ENCODE measurements at places on chromosomes 2 and 18.

- no peak for DNase-seq
These were observed 62.0 kb upstream of the ST3GAL5 start for GRCh38 chr2:85950743-85951142.

- DNase-seq, result no peak
These were observed 20.6 kb upstream of the LOXHD1 start for GRCh38 chr18:46677611-46678010.

DNA sequence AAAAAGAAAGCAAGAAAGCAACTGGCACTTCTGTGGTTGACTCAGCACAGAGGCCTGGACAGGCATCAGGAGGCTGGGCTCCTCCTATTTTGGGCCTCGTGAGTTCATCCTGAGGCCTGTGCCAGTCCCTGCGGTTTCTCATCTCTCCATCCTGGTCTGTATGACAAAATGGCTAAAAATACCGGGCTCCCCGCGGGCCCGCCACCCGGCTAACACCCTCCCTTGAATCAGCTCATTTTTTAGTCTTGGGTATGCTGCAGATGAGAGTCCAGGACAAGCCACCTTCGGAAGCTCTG, 62.3 kb upstream of the YWHAQ start:
- no peak for DNase-seq

- DNase-seq, result no peak
These were observed 11.2 kb upstream of the SH3RF3 start for GRCh38 chr2:109117780-109118179.

- DNase-seq, result no peak
These were observed 7.2 kb downstream of the CDC42EP3 start for GRCh38 chr2:37664231-37664643.

DNA sequence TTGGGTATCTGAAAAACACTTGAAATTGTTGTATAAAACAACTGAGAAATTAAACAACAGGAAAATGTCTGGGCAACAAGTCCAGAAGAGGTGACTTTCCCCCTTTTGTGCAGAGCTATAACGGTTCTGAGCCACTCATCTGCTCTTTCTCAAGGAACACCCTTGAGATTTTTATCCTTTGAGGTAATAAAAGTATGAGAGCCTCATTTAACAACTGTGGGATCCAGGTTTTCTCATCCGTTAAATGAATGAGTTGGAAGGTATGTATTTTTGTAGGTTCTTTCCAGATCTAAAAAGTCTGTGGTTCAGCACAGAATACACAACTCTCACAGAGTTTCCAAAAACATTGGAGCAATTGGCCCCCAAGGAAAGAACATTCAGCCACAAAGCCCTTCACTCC, 93.0 kb downstream of the ANKRD44 start:
- no peak for DNase-seq

DNA sequence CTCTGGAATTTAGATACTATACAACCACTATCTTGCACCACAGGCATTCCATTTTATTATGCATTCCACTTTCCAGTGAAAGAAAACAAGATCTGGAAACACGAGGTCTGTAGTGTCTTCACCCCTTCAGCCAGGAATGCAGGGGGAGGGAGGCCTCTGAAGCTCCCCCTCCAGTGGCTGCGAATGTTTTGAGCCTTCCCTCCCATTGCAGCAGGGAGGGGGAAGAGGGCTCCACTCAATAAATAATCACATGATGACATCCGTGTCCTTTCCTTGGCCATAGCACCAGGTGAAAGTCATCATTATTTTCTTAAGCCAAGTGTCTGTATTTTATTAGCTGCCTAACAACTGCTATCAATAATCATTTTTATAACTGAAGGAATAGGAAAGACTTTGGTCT, 38.6 kb downstream of the ALPK2 start:
- DNase-seq, result no peak

DNA sequence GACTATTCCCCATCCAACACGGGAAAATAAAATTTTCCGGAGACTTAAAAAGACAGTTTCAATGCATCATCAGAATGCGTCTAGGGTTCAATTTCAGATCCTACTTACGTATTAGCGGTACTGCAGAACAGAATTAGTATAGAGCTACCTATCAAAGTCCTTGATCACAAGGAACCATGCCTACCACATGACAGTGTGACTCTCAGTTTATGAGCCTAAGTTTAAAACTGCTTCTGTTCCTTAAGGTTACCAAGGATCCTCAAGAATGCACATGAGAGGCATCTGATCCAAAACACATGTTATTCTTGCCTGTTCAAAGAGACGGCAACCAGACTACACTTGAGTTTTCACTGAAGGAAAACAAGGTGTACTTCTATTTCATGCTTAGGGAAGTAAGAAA, 369.7 kb downstream of the EPHA4 start:
- DNase-seq, result no peak

DNA sequence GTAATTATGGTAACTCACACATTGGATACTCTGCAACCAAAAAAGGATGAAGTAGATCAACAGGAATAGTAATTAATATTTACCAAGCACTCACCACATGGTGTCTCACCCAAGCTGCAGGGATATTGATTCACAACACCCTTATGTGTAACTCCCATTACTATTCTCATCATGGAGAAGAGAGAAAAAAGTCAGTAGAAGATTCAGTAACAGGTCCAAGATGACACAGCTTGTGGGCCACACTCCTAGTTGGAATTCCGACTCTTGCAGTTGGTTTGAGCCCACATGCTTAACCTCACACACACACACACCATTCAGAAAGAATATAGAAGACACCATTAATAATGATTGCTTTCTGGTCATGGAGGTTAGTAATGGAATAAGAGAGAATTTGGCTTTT, 1.7 kb upstream of the MLPH start:
- DNase-seq, result no peak

DNA sequence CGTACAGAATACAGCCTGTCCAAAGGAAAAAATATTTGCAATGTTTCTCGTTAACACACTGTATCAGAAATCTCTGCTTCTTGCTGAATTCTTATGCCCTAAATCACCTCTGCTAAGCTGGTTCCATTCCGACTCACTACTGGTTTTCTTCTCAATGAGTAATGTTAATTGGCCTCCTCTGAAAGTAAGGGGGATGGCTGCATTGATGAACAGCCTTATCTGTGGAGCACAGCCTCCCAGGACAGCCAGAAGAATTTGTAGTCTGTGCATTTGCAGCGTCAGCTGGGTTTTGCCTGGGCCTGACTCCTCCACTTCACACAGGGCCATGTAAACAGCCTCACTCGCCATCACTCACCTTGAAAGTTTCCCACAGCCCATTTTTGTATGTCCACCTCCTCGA, 127.7 kb downstream of the RNF152 start:
- no peak for DNase-seq

DNA sequence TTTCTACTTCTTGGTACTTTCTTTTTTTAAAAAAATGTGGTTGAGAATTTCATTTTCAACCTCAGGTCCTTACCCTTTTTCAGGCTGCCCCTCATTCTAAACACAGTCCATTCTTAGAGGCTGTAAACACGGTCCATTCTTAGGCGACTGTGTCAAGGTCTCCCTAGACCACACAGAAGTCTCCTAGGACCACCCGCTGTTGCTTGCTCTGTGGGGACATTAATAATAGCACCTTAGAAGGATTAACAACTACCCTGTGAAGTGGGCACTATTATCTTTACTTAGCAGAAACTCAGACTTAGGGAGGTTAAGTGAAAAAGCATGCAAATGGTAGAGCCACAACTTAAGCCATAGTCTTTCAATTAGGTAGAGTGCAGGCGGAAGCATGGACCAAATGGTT, 91.7 kb downstream of the RBMS1 start:
- DNase-seq, result no peak

GRCh38 chr2:75348307-75348706, 149.0 kb upstream of the TACR1 start:
- no peak for DNase-seq

DNA sequence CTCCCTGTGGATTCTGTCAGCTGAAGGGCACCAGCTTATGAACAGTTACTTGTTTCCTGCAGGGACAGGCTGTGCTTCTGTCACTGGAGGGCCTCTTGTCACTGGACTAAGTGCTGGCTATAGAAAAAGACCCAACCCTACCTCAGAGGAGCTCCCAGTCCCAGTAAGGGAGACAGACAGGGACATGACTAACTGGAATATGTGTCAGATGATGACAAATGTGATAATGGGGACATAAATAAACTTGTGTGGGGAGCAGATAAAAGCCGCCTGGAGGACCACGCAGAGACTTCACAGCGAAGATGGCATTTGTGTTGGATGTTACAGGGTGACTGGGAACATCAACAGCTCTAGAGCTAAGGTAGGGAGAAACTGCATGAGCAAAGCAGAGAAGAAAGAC, 95.0 kb downstream of the MAPRE2 start:
- no peak for DNase-seq

- DNase-seq, result no peak
These were observed at the start of gene CYRIA for GRCh38 chr2:16665748-16666448. CYRIA (minus strand) TSS chr2:16665834; CDS start chr2:16588119, 77,715 bp downstream.

GRCh38 chr2:134866498-134867099, 28.2 kb downstream of the ACMSD start:
- DNase-seq, result no peak

DNA sequence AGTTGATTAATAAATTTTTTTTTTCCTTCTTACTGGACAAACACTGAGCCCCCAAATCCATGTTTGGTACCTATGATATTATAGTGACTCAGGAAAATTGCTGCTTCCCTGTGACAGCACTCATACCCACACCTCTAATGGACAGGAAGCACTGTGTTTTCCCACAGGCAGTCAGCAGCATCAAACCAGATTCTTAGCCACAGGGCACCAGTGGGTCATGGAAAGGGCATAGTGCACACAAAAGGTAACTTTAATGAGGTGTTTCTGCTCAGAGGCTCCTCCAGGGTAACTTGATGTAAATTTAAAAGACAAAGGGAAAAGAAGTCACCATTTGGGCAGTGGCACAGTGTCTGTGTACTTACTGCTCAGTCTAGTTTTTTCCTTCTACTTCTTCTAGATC, 34.1 kb downstream of the SERPINB11 start:
- DNase-seq, result no peak

All from NCI-H1694 (cell line).